ENCODE measurements at places on chromosomes 7 and 10.

DNA sequence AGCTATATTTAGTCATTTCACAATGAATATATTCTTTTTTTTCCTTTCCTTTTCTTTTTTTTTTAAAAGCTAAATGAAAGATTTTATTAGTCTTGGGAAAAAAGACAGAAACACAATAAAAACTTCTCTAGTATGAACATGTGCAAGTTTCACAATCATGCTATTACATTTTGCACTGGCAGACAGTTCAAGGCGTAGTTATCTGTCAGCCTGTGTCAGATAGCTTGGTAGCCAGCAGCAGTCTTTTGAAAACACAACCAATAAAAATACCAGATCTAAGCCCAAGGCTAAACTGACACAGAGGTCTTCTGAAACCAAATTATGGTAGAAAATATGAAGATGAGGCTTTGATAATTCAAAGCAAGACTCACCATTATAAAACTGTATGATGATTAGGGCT, 205.8 kb upstream of the TEX47 start:
- no peak for DNase-seq

DNA sequence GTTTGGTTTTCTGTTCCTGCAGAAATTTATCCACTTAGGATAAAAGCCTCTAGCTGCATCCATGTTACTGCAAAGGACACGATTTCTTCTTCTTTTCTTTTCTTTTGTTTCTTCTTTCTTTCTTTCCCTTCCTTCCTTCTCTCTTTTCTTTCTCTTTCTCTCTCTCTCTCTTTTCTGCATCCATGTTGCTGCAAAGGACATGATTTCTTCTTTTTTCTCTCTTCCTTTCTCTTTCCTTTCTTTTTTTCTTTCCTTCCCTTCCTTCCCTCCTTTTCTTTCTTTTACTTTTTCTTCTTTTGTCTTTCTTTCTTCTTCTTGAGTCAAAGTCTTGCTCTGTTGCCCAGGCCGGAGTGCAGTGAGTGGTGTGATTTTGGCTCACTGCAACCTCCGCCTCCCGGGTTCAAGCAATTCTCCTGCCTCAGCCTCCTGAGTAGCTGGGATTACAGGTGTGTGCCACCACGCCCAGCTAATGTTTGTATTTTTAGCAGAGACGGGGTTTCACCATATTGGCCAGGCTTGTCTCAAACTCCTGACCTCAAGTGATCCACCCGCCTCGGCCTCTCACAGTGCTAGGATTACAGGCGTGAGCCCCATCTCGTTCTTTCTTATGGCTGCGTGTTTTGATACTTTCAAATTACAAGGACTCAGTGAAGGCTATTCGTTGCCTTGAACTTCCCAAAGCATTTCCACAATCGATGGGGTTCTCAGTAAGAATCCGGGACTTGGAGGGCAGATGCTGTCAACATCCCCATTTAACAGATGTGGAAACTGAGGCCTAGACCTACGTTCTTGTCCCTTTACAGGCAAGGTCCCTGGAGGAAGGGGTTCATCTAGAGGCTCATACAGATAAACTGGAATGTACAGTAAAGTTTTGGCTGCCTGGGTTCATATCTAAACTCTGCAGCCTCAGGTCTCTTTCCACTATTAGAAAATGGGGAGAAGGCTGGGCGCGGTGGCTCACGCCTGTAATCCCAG, 1.9 kb upstream of the GNB2 start:
- no peak for DNase-seq

DNA sequence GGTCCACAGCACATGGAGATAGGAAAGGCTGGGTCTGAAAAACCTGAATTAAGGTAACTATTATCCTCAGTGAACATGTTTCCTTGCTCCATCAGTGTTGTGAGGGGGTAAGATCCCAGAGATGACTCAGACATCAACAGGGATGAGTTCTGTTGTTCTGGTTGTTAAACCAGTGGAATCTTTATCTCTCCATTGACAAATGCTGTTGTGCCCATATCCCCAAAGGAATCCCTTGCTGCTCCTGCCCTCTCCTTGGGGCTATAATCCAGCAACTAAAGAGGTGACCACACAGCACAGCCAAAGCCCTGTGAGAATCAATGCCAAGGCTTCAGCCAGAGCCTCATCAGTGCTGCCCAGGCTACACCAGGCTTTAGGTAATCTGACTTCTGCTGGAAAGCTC, 113.4 kb downstream of the JAZF1 start:
- no peak for DNase-seq

GRCh38 chr10:44906486-44906885, 4.7 kb upstream of the TMEM72 start:
- no peak for DNase-seq

GRCh38 chr7:11727864-11728263, 104.1 kb downstream of the THSD7A start:
- DNase-seq: no peak

GRCh38 chr10:99689461-99689860, 30.2 kb downstream of the ENTPD7 start:
- DNase-seq: no peak

- no peak for DNase-seq
Measured at GRCh38 chr7:106770191-106770590, 94.9 kb upstream of the PIK3CG start.

GRCh38 chr10:35585903-35586535, 19.1 kb upstream of the GJD4 start:
- no peak for DNase-seq

- peak; percentile 26 for DNase-seq
Measured at GRCh38 chr10:78416031-78417011, 382.7 kb downstream of the RPS24 start.

- DNase-seq: no peak
Measured at GRCh38 chr7:23074443-23075261, 30.9 kb upstream of the KLHL7 start.

DNA sequence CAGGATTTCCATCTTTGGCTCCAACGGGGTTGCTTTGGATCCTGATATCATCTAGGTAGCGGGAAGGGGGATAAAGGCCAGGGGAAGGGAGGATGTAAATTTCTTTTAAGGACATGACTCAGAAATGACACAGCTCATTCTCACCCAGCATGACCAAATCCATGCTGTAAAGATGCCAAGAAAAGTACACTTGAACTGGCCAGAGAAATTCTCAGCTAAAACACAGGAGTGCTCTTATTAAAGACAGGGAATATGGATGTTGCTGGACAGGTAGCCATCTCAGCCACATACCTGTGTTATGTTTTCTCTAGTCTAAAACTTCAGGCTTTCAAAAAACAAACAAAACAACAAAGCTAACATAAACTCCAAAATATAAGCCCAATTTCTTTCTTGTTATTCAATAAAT, 68.3 kb downstream of the NAMPT start:
- no peak for DNase-seq

DNA sequence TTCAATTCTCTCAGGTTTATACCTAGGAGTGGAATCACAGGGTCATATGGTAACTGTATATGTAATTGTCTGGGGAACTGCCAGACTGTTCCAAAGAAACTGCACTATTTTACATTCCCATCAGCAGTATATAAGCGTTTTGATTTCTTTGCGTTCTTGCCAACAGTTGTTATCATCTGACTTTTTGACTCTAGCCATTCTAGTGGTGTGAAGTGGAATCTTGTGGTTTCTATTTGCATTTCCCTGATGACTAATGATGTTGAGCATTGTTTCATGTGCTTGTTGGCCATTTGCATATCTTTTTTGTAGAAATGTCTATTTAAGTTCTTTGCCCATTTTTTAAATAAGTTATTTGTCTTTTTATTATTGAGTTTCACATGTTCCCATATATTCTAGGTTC, 44.3 kb upstream of the ZC3HAV1 start:
- no peak for DNase-seq

- DNase-seq: no peak
Measured at GRCh38 chr7:26011039-26011696, 140.8 kb upstream of the NFE2L3 start.

DNA sequence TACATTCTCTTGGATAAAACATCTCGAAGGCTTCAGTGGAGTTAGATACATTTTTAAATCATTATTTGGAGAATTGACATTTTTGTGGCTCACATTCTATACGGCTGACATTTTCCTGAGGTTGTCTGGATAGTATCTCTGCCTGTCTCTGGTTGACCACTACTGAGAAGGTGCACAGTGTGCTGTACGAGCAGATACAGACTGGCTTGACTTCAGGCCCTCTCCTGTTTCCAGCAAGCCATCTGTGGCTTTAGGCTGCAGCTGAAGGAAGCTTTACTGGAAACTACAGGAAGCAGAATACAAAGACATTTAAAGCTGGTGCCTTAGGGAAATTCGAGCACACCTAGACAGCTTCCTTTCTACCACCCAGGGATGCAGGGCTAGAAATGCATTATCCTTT, 39.3 kb upstream of the RSU1 start:
- DNase-seq: no peak

DNA sequence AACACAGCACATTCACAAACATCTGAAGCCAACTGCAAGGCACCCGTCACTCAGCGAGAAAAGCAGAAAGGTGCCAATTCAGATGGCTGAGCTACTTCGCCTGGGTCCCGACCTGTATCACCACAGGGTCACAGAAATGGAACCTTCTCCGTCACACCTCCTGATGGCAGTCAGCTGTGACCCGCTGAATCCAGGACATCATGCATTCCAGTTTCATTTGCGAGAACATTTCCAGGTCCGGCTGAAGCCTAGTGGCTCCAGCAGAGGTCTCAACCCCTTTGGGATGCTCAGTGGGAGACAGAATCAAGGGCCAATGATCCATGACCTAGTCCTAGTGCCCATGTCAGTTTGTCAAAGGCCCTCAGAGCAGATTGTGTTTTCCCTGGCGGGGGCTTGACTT, 193.6 kb upstream of the KLF14 start:
- no peak for DNase-seq

DNA sequence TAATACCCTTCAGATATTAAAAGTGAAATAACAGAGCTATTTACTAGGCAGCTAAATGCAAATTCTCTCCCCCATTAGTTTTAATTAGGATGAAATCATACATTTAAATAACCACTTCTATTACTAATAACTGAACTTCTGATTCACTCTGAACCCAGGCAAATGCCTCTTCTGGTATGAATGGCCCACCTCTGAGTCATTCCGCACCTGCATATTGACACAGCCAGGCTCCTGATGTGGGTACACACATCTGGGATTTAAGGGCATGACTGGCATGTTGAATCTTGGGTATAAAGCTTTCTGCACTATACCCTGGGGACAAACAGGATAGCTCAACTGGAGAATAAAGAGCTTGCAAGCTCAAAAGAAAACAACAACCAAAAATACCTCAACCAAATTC, 140.9 kb downstream of the AUTS2 start:
- no peak for DNase-seq

DNA sequence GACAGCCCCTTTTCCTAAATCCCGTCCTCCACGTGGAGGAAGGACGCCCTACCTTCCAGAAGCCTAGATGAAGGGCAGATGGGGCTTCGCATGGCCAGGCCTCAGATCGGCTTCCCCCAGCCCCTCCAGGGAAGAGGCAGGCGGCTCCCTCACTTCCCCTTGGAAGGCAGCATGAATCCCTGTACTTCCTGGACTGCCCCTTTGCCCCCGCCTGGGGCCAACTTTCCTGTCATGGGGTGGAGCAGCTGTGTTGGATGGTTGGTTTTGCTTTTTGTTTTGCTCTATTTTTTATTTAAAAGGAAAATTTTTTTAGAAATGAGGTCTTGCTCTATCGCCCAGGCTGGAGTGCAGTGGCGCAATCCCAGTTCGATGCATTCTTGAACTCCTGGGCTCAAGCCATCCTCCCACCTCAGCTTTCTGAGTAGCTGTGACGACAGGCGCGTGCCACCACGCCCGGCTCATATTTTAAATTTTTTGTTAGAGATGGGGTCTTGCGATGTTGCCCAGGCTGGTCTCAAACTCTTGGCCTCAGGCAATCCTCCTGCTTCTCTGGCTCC, 27.2 kb downstream of the GTF2IRD1 start:
- no peak for DNase-seq

DNA sequence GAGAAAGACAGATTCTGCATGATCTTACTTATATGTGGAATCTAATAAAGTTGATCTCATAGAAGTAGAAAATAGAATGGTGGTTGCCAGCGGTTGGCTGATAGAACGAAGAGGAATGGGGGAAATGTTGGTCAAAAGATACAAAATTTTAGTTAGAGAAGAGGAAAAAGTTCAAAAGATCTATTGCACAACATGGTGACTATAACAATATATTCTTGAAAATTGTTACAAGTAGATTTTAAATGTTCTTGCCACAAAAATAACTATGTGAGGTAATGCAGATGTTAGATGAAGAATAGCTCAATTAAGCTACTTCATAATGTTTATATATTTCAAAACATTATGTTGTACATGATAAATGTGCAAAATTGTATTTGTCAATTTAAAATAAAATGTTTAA, 112.3 kb upstream of the SMIM30 start:
- no peak for DNase-seq

DNA sequence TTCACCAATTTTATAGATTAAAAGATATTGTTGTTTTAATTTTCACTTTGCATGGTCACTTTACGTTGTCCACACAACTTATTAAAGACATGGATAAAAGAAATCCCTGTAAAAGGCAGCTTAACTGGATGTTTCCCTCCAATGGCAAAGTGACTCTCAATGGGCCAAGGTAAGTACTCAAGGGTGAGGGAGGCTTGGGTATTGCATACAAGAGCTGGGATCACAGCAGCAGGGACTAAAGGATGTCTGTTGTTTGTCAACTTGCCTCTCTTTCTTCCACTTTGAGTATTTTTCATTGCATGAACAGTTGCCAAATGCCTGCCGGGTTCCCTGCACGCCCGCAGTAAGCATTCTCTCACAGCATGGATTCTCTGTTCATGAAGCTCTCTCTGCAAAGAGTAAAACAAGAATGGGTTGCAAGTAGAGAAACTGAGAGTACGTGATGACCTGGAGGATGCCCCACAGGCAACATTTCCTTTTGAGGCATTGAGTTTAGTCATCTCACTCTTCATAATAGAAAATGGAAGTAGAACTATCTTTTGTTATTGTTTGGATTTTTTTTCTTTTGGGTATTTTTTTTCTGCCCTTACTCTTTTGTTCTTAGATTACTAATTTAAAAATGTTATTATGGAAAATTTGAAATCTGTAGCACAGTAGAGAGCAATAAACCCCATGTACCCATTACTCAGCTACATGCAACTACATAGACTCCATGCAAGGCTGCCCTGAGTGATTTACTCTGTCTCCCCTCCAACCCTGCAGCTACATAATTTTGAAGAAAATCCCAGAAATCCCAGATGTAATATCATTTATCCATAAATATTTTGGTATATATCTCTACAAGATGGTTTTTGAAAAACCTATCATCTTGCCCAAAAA, 26.3 kb downstream of the GPR141 start:
- no peak for DNase-seq

DNA sequence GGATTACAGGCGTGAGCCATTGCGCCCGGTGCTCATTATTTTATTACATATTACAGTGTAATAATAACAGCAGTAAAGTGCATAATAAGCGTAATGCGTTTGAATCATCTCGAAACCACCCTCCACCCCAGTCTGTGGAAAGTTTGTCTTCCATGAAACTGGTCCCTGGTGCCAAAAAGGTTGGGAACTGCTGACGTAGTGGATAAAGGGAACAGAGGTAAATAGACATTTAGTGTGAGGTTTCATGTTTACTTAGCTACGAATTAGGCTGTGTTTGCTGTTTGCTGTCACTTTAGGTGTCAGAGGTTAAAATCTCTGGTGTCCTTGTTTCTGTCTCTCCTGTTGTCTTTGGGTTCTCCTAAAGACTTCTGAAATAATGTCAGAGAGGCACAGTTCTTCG, 60.3 kb upstream of the SLC39A12 start:
- no peak for DNase-seq

GRCh38 chr7:135708041-135708440, 19.9 kb downstream of the SLC13A4 start:
- no peak for DNase-seq
